ENCODE measurements at places on chromosomes 4 and X. TPM values are rescaled to one million over a fixed set of nuclear protein-coding genes. Genes with fewer than 3 reads are reported as not detected.

- DNase-seq: no peak
Observed at GRCh38 chr4:184649971-184650855, 675 bp downstream of the PRIMPOL start.

DNA sequence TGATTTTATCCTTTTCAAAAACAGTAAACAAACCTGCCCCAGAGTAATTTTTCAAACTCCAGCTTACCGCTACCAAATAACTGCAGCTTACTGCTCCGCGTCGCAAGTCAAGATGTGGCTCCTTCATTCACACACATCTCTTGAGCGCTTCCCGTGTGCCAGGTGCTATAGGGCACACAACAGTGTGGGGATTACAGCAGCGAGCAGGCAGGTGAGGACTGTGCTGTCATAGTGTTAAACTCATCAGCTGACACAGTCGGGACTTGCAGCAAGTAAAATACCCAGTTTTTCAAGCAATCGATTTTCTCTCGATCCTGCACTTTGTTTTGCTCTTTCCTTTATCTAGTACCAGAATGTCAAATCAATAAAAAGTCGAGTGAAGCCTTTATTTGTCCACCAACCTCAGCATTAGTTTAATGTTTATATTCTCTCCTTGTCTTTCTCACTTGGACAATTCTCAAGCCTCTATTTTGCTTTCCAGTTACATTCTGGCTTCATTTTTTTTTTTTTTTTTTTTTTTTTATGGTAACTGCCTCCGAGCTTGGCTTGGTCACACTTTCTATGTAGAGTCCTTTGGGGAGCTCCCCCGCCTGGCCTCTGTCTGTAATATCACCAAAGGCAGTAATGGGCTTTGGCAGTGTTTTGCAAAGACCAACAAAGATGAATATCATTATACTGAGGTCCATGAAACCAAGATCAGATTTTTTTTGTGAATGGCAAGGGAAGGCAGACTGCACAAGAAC is 8.3 kb upstream of the ASB5 start:
- DNase-seq: peak; percentile 36

DNA sequence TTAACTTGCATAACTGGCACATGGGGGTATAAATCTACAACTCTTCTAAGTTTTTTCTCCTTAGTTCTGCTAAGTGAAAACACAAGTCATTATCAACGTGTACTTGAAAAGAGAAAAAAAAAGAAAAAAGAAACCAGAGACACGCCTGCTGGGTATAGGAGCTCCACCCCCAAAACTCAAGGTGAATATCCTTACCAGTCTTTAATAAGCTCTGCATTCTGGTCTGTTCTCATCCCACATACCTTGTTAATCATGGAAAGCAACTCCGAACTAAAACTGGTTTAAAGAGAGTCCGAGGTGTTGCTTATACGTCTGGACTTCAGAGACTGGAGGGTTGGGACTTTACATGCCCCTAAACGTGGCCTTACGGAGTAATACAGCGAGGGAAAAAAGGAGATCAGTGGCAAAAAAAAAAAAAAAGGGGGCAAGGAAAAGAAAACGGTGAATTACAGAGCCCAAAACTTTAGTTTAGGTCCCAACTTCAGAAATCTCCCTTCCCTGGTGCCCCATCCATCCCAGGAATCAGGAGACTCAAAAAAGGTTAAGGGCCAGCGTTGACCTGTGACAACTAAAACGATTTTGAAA is 1.0 kb downstream of the PGRMC2 start:
- DNase-seq: no peak

DNA sequence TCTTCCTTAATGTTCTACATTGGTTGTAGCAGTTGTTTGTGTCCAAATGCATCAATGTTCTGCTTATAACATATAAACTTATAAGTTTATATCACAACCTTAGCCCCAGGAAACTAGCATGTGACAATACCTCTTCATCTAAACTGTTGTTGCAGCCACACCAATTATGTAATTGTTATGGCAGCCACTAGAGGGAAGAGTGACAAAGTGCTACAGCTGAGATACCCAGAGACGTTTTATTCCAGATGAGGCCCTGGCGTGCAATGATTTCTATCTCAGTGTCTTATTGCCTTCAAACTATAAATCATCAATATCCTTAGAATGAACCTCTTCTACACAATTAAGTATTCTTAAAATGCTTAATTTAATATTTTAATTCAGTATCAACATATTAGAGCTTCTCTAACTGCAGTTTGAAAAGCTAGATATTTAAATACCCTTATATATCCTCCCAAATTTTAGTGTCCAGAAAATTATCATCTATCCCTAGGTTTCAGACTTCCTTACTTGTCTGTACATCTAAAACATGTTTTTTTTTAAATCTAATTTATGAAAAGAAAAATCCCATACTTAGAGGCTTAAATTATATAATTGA is 171.6 kb downstream of the PCDH10 start:
- DNase-seq: no peak

GRCh38 chr4:73197220-73197619 is 61.4 kb downstream of the ANKRD17 start:
- no peak for DNase-seq

DNA sequence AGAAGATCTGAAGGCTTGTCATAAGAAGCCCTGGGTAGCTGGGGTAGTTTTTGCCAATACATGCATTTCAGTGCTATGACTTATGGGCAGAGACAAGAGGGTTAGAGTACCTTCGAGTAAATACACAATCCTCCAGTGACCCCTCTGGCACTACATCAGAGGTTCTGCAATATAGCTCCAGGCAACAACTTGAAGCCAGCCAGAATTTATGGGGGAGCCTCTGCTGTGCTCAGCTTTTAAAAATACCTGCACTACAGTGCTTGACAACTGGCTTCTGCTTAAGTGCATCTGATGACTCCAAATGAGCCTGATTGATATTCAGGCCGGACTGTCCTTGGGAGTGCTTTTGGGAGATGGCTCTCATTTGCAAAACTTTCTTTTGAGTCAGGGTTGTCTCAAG is 44.9 kb upstream of the SMAD1 start:
- DNase-seq: no peak

GRCh38 chr4:79857811-79858210 is 215.2 kb downstream of the ANTXR2 start:
- DNase-seq: no peak

DNA sequence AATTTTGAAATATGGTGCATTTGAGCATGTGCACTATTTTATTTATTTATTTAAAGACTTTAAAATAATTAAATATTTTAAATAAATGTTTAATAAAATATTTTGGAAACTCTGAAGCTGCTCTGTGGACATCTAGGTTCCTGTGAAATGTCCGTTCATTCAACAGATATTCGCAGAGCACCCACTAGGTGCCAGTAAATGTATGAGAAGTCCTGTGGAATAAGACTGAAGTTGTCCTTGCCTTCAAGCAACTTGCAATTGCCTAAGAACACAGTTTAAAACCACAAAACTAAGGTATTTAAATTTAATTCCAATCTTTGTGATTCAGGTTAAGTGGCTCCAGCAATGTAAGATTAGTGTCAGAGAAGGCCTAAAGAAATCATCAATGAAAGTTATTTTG is 306.7 kb downstream of the GBA3 start:
- DNase-seq: no peak

DNA sequence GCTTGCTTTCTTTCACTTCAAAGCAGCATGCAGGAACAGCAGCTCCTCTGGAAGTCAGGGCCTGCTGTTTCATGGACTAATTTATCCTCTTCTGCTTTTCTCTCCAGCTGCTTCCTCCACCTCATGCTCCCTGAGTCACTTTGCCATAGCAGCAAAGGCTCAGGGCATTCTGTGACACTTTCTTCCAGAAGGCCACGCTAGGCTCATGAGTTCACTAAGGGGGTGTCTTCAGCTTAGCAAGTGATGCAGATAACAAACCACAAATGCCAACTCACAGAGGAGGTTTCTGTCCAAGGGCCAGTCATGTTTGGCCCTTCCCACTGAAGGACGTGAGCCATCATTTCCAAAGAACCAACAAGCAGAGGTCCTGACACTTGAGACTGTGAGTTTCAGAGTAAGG is 200.2 kb downstream of the ADGRA3 start:
- DNase-seq: no peak

- no peak for DNase-seq
Observed at GRCh38 chr4:120139392-120139791, 72.7 kb upstream of the MAD2L1 start.

- DNase-seq: no peak
Observed at GRCh38 chr4:55539658-55540057, 7.1 kb downstream of the CLOCK start.

- peak; percentile 45 for DNase-seq
Observed at GRCh38 chrX:101220662-101221260, 1.2 kb downstream of the DRP2 start.

DNA sequence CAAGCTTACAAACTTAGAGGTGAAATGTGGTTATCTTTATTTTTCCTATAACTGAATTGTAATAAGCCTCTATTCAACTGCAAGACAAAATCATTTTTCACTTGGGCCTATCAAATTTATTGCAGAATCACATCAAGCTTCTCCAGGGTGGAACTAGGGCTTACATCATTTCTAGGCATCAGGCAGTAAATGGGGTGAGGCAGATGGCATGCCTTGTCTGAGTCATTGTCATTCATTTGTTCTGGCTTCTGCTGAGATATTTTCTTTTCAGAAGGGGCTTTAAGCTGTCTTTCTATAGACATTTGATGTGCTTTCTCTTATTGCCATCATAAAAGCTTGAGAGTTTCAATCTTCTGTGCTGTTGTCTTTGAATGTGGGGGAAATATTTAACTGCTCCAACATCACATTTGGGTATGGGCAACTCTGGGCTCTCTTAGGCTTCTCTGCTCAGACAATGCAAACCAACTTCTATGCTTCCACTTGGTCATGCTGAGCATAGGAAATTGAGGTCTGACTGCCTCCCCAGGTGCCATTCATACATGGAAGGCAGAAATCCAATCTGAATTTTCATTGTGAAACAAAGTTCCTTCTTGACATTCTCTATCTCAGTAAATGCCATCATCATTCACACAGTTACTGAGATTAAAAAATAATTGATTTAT is 225.8 kb upstream of the GIMD1 start:
- no peak for DNase-seq

DNA sequence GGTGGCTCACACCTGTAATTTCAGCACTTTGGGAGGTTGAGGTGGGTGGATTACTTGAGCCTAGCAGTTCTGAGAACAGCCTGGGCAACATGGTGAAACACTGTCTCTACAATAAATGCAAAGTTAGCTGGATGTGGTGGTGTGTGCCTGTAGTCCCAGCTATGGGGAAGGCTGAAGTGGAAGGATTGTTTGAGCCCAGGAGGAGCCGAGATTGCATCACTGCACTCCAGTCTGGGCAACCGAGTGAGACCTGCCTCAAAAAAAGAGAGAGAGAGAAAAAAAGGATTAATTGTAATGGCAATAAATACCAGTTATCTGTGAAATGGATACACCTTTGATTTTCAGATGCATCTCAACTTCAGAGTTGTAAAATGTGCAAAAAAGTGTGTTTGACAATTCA is 58.8 kb downstream of the SPRY1 start:
- no peak for DNase-seq

- no peak for DNase-seq
Observed at GRCh38 chr4:150577796-150578195, 4.2 kb upstream of the MAB21L2 start.

DNA sequence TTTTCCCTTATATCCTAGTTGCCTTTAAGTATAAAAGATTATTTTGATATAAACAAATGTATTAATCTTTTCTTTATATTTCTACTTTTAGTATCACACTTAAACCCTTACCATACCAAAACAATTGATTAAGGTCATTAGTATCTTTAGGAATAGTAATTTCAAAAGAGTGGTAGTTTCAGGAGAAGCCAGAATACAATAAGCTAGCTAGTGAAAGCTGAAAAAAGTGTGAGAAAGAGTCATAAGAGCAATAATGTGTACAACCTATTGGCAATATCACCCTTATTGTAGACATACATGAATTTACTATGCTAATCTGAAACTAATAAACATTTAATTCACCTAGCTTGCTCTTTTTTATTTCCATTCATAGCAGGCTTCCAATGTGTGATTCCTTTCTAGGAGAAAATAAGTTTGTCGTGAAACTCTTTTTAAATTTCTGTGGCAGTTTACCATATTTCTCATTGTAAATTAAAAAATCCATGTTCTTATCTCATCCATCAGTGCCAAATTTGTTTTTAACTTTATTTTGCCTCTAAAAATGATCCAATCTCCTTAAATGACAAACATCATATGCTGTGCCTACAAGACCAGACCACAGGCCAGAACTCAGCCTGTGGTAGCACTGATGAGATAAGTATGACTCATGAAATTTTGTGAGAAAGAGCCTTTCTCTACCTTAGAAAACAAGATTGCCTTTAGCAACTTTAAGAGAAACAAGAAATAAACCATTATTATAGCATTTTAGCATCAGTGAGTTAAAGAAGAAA is 8.1 kb downstream of the NEK1 start:
- DNase-seq: no peak

- DNase-seq: no peak
Observed at GRCh38 chr4:185508181-185508580, 27.1 kb downstream of the PDLIM3 start.

- no peak for DNase-seq
Observed at GRCh38 chr4:125353131-125353530, 38.4 kb downstream of the FAT4 start.

DNA sequence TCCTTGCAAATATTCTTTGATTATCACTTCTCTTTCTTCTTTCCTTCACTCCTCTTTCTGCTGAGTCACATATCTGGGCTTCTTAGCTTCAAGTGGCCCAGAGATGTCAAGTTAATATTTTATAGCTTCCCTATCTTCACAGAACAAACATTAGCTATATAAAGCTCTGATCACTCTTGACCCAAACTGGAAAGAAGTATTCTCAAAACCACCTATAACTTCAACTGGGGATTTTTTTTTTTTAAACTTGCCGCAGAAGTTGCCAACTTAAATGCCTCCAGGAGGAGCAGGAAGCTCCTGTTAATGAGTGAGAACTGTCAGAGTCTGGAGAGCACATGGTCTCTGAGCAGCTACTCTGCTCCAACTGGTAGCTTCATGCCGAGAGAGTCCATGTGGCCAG is 233.3 kb upstream of the EDNRA start:
- DNase-seq: no peak

- no peak for DNase-seq
Observed at GRCh38 chr4:41468122-41468521, 69.8 kb upstream of the LIMCH1 start.

DNA sequence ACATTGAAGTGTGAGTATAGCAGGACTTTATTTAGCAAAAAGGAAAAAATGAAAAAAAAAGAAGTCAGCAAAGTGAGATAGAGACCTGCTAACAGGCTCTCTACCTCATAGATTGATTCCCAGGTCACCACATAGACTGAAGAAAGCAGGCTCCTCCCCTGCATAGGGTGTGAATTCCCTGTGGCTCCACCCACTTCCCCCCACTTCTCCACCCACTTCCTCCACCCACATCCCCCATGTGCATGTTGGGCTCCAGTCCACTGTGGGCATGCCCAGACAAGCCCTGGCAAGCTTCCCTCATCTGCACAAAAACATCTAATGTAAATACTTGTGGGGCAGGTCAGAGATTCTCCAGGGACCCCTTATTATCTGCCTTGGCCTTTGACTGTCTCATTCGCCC is 97.8 kb downstream of the TMEM47 start:
- DNase-seq: no peak

XG gene
- not detected for total RNA-seq

TIMM17B gene
- 44.6 TPM for total RNA-seq

KIAA0232 gene
- 40.7 TPM for total RNA-seq

TRIM61 gene
- 0.20 TPM for total RNA-seq

NXF2 gene
- not detected for total RNA-seq

HAND2 gene
- 18.9 TPM for total RNA-seq

F8A1 gene
- total RNA-seq: 31.9 TPM

PARM1 gene
- total RNA-seq: 266 TPM

CPZ gene
- 1.0 TPM for total RNA-seq

HTR2C gene
- not detected for total RNA-seq
